NCI-H2081 treated with DMSO at 0.1 percent for 48 hours (cell line): ENCODE measurements at places on chromosomes 2 and 18.
A peak's percentile ranks its signal among the peaks of the same experiment; 100 is the strongest.

- peak; percentile 58 for DNase-seq
Observed at GRCh38 chr2:85504778-85505261, 34.1 kb upstream of the MAT2A start.

GRCh38 chr2:26033270-26033817 lies 540 bp upstream of the RAB10 start:
- peak; percentile 69 for DNase-seq

- no peak for DNase-seq
Observed at GRCh38 chr18:63233334-63233733, 86.2 kb downstream of the BCL2 start.

GRCh38 chr18:52588931-52589330 lies 248.9 kb downstream of the DCC start:
- DNase-seq: no peak

DNA sequence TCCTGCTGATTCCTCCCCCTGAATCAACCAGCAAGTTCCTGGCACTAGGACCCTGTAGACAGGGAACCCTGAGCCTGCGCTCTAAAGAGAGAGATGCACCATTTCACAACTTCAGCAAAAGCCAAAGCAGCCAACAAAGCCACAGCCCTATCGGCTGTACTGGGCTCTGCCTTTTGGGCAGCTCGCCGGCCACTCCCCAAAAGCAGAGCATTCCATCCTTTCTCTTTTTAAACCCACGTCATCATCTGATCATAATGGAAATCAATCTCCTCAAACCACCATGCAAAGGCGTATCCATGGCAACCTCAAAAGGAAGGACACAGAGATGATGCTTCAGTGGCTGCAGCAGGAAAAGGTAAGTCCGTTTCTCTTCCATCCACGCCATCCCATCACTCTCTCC lies 5.3 kb upstream of the DCTN1 start:
- no peak for DNase-seq

- no peak for DNase-seq
Observed at GRCh38 chr2:59604123-59604522, 949.3 kb downstream of the BCL11A start.

GRCh38 chr2:233604826-233605225 lies 12.6 kb upstream of the UGT1A8 start:
- no peak for DNase-seq

GRCh38 chr2:213320604-213321003 lies 36.3 kb downstream of the SPAG16 start:
- DNase-seq: no peak

DNA sequence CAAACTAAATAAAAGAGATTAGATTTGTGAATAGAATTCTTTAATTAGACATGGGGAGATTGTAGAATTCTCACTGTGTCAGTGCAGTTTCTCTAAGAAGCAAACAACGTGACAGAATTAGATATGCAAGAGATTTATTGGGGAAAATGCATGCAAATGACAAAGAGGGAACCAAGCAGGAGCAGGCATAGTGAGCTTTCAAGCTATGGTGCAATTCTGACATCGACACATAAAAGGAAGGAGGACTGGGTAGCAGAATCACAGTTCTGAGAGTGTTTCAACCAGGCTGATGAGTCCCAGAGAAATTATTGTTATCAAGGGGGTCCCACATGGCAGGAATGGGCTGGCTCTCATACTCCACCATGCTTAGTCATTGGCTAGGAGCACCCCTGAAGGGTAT lies 338.4 kb downstream of the FIGN start:
- no peak for DNase-seq

DNA sequence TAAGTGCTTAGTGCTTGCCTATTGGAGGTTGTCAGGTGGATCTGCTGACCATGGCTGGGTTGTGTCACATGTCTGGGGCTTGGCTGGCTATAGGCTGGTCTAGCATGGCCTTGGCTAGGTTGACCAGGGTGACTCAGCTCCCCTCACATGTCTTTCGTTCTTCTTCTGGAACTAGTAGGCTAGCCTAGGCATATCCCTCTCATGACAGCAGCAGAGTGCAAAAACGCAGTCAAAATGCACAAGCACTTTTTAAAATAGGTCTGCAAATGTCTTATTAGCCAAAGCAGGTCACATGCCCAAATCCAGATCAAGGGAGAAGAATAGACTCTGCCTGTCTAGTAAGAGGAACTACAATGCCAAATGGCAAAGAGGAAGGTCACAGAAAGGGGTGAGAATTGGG lies 179.7 kb upstream of the ACVR2A start:
- no peak for DNase-seq

DNA sequence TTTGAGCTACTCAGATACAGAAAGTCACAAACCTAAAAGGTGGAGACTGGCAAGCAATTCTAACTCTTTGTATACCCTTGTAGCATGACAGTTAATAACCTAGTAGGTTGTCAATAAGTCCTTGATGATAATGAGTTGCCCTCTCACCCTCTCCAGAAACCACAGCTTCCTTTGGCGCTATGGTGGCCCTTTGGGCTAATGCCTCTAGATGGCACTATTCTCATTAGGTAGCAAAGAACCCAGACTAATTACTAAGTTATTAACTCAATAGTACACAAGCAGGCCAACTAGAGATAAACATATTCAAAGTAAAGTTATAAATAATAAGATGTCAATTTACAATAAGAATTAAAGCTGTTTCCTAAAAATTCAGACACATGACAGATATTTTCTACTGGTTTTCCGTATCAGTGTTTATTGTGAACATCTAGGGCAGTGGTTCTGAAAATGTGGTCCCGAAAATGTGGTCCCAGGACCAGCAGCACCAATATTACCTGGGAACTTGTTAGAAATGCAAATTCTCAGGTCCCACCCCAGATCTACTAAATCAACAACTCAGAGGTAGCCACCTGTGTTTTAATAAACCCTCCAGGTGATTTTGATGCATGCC lies 41.1 kb downstream of the LDAH start:
- no peak for DNase-seq

GRCh38 chr2:689877-690510 lies 12.8 kb upstream of the TMEM18 start:
- DNase-seq: no peak

DNA sequence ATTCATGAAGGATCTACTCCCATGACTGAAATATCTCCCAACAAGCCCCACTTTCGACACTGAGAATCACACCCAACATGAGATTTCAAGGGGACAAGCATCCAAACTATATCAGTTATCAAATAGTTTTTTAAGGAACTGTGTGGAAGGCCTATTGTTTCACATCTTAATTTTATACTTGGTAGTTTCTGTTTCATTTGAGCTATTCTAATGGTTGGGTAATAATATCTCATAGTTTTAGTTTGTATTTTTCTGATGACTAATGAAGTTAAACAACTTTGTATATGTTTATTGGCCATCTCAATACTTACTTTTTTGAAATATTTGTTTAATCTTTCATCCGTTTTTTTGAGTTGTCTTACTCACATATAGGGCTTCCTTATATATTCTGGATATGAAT lies 135.0 kb downstream of the SCG2 start:
- no peak for DNase-seq

DNA sequence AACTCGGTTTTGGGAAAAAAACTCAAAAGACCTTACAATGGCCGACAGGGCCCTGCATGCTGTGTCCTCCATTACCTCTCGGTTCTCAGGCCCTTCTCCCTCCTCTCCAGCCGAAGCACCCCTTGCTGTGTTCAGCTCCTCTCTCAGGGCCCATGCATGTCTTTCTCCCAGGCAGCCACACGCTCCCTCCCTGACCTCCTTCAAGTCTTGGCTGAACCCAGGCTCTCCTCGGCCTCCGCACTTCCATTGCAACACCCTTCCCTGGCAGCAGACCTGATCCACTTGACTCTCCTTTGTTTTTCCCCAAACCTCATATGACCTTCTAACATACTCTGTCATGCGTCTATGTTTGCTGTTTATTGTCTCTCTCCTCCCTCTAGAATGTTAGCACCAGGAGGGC lies 114.0 kb downstream of the CYP26B1 start:
- DNase-seq: no peak

DNA sequence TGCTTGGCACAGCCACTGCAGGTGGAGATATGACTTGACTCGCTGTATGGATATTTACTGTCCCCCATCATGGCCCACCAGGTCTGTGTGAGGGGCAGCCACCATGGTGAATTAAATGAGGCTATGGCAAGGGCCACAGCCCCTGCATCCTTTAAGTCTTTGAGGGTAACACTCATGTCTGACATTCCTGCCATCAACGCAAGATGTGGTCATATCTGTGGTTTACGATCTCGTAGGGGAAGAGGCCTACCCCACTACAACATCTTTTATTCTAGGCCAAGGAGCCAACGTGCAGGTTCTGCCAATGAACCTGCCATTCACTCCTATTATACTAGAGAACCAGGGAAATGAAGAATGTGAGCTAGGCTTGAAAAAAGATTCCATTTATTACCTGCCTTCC lies 381.6 kb upstream of the ID2 start:
- no peak for DNase-seq

DNA sequence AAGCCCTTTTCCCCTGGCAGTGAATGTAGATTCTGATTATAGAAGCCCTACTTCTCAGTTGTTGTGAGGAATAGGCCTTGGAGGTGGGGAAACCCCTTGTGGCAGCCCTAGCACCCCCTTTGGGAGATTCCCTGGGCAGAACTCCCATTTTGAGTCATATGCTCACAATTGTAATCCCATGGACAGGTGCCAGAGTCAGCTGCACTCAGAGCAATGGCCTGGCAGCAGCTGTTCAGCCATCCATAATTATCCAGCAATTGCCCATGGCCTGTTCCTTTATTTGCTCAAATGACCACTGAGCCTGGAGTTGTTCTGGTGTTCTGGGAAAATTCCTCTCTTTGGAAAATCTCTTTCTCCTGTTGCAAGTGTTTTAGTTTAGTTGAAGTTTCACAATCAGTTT lies 71.7 kb downstream of the PTRHD1 start:
- peak; percentile 67 for DNase-seq

DNA sequence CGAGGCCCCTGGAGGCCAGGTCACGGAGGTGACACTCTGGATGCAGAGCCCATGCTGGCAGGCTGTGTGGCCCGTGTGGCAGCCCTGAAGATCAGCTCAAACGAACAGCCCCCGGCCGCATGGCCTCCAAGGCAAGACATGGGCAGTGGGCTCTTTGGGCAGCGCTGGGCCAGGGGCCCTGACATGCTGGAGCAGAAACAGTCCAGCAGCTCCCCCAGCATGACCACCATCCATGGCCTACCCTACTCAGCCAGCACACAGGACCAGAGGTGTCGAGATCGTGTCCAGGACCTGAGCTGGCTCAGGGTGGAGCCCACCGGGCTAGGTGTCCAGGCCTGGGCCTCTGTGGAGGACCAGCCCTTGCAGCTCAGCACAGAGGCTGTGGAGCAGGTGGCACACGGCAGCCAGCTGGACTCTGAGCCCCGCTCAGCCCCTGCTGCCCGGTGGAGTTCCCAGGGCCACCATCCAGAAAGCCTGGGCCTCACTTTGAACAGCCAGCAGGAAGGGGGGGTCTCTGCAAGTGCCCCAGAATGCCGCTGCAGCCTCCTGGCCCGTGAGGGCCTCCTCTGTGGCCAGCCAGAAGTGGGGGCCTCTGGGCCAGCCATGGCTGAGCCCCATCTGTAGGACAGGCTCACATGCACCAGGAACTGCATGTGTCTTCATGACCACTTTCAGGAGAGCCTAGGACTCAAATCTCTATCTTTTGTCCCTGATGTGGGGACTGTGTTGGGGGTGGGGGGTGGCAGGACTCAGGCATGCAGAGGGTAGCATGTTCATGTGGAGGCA lies 8.9 kb downstream of the AMER3 start:
- no peak for DNase-seq

DNA sequence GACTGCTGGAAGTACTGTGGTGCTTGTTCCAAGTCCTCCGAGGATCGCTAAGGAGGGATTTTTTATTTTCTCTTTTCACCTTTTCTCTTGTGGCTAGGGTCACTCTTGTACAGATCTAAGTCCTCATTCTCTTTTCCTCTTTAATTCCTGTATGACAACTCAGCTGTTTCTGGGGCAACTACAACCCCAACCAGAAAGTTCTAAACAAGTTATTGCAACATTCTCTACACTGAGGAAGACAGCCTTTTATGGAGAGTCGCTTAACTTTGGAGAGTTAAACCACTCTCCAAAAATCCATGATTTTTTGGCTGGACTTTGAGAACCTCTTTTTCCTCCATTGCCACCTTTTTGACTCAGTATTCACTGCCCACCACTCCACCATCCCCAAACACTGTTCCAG lies 74.0 kb upstream of the SESTD1 start:
- no peak for DNase-seq

DNA sequence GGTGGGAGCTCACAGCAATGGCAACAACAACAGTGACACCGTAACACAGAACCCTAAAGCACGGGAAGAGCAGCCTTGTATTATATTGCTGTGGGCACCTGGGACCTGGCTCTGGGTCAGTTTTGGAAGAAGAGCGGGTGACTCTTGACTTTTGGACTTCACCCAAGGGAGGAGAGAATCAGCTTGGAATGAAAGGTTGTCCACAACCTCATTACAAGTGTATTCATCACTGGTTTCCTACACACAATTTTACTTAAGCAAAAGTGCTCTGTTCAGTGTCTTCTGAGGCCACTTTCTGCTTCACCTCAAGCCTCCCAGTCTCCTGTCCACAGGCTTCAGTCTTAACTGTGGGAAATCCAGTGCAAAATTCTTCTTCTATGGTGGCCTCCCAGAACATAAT lies 263.8 kb downstream of the KCNE4 start:
- no peak for DNase-seq

- no peak for DNase-seq
Observed at GRCh38 chr2:29317077-29317517, 201.9 kb downstream of the CLIP4 start.

- no peak for DNase-seq
Observed at GRCh38 chr2:189046320-189046719, 72.1 kb downstream of the COL3A1 start.

- no peak for DNase-seq
Observed at GRCh38 chr2:64540615-64541014, 16.5 kb downstream of the AFTPH start.

DNA sequence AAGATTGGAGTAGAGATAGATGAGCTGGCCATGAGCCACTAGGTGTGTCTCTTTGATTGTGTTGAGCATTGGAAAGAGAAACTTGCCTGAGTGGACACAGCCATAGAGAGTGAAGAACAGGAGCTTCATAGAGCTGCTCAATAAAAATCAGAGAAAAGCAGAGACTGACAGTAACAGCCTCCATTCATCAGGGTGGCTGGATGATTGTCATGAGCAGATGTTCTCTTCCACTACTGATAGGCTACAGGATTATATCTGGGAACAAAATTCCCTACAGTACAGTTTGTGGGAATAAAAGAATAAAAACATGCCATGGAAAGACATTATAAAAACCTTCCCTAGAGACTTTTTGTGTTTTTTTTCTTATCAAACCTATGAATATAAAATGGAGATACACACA lies 404.8 kb upstream of the ACVR2A start:
- no peak for DNase-seq

- DNase-seq: no peak
Observed at GRCh38 chr2:86592547-86593230, 29.4 kb upstream of the CHMP3 start.

DNA sequence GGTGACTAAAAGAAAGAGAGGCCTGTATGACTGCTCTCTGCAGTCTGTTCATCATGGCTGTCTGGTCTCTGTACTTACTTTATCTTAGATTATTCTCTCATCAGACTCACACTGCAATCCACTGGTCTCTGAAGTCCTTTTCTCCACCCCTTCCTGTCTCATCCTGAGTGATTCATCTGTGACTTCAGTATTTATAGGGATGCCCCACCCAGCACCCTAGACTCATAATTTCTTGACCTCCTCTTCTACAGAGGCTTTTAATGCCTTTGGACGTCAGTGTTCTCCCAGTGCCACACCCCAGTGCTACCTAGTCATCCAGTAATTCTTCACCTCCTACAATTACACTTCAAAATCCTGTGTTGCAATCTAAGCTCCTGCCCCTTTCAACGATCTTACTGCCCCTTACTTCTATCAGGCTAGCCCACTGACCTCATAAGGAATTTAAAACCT lies 14.9 kb upstream of the ITPRID2 start:
- DNase-seq: no peak
